Activated CD4-positive, alpha-beta T cell treated with anti-CD3 and anti-CD28 coated beads, Interleukin-2, amount 50 U/mL, for 24 hours (primary cell): ENCODE measurements at places on chromosomes 13 and 19.

GRCh38 chr19:34430738-34431625 lies 2.8 kb downstream of the UBA2 start:
- DNase-seq = no peak

DNA sequence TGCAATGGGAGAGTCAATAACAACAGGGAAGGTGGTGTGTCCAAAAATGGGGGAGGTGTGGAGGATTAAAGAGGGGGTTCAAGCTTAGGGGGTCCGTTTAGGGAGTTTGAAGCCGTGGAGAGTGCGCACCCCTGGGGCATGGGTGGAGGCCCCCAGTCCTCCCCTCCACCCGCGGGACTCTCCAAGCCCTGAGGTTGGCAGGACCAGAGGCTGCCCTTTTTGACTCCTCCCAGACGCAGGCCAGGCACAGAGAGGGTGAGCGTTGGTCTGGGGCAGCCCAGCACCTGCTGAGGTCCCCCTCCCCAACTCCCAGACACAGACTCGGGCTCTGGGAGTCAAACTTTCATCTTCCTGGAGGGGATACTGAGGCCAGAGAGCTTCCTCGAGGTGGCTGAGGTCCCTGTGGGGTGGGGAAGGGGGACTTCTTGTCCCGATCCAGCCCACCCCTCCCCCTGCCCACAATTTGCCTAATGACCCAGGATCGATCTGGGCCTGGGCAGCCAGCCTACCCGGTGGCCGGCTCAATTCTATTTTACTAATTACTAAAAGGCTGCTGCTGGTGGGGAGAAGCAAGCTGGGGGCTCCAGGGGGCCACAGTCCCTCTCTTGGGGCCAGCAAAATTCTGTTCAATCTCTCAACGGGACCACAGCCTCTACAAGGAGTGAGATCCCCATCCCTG lies 2.8 kb upstream of the ONECUT3 start:
- DNase-seq = no peak

DNA sequence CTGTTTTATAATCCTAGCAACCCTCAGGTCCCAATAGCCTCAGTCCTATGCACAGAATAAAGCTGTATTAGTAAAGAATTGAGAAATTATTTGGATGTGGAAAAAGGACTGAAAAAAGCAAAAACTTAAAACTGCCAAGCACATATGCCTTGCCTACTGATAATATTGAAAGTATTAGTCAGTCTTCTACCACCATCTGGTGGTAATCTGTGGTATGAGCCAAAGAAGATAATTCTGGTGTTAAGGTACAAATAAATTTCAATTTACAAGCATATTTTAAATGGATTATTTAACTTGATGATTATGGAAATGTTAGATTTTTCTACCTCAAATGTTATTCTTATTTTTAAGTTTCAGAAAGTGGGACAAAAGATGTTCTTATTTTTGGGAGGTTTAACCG lies 460.3 kb upstream of the KLHL1 start:
- no peak for DNase-seq

GRCh38 chr19:2428321-2428690 lies 920 bp upstream of the TIMM13 start:
- DNase-seq = no peak

DNA sequence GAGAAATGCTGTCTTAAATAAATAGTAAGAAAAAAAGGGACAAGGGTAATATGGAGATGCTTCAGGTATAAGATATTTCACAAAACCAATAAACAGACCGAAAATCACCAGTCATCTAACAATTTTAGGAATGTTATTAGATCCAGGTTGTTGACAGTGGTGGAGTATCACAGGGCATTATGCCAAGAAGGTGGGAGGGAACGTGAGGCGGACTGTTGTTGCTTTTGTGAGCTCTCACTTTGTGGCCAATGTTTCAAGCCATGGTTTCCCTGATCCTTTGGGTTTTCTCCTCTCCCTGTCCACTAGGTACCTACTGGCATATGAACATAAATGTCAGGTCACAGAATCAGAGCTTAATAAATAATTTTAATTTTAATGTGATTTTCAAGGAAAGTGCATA lies 790.3 kb upstream of the SLITRK1 start:
- no peak for DNase-seq

- no peak for DNase-seq
These were observed 483.2 kb upstream of the SLITRK6 start for GRCh38 chr13:86282442-86282841.

- DNase-seq = no peak
These were observed 5.2 kb upstream of the PLIN4 start for GRCh38 chr19:4523306-4524110.

DNA sequence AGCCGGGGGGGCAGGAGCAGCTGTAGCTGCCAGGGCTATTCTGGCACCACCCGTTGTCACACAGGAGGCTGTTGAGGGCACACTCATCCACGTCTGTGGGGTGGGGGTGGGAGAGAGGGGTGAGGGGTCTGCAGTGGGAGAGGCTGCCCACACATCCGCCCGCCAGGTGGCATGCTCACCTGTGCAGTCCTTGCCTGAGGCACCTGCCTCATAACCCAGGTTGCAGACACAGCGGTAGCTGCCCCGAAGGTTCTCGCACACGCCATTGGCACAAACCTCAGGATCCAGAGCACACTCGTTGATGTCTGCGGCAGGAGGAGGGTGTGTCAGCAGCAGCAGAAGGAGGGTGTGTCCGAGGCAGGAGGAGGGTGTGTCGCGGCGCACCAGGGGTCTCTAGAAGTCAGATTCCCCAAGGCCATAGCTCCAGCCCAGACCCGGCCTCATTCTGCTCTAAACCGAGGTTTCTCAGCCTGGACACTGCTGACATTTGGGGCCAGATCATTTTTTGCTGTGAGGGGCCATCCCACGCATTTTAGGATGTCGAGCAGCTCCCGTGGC lies 20.3 kb downstream of the FBN3 start:
- DNase-seq = no peak

DNA sequence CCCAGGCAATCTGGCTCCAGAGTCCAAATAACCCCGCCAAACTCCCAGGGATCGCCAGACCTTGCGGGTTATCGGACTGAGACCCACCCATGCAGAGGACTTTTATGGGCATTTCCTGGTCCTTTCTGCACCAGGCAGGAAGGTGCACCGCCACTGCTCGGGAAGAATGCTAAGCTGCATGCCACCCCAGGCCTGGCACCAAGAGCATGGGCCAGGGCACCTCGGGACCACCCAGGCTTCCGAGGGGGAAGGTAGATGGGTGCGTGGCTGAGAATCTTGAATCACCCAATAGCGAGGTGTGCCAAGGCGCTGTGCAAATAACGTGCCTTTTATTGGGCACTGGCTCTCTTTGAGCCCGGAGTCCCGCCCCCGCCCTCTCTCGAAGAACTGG lies 422 bp upstream of the ZNF575 start:
- no peak for DNase-seq

DNA sequence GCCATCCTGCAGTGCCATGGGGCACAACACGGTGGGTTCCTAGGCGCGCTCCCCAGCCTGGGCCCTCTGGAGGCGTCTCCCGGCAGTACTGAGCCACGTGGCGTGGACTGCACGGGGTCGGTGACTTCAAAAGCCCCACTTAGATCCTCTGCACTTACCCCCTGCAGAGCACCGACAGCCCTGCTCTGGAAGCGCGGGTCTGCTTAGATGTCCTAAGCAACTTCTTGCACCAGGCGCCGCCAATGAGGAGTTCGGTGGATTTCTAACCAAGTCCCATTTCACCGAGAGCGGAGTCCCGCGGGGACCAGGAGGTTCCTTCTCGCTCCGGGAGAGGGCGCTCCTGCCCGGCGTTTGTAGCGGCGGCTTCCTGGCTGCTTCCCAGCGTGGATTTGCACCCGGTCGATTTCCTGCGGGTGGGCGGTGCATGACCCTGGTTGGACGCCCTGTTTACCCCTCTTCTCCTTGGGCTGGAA lies 25.2 kb upstream of the ZNF845 start:
- no peak for DNase-seq

DNA sequence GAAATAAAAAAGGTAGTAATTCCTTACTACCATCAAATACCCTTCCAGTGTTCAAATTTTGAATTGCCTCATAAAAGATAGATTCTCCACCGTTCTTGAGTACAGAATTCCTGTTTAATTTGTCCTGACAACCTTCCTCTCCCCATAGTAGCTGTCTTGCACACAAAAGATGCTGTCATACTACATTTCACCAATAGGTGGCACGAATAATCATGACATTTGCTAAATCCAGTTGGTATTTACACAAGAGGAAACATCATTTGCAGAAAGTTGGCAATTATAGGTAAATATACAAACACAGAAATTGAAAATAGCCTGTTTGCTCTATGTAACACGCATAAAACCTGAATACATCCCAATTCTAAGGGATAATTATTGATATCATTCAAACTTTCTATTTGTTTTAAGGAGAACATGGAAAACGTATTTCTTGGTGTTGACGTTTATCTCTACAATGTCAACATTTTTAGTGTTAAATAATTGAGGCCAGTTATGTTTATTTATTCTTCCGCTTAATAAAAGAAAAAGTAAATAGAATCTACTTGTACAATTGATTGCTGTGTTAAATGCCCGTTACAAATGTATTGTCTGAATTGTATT lies 58.3 kb upstream of the CLDN10 start:
- peak; percentile 8 for DNase-seq

DNA sequence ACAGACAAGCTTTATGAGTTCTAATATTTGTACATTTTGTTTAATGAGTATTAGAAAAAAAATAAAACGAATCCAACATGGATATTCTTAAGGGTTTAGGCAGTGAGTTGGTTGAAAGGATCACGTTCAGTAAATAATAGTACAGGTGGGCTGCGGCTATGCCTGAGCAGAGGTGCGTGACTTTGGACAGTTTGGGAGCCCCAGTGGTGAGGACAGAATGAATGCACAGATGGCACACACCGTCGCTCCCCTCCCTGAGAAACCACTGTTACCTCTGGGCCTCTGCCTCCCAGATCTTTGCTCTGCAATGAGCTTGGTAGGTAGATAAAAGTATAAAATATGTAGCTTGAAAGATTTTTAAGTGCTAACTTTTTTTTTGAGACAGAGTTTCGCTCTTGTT lies 153.3 kb downstream of the SIPA1L3 start:
- no peak for DNase-seq

- DNase-seq = no peak
These were observed 165.0 kb downstream of the TM9SF2 start for GRCh38 chr13:99666146-99666805.

- DNase-seq = no peak
These were observed at the start of gene TMEM190 for GRCh38 chr19:55376241-55376933. TMEM190 (plus strand) TSS chr19:55376826; CDS start chr19:55376854, 28 bp downstream.

- DNase-seq = no peak
These were observed 892.9 kb downstream of the EFNB2 start for GRCh38 chr13:105642511-105642958.

- DNase-seq = no peak
These were observed 65.1 kb downstream of the FLT1 start for GRCh38 chr13:28429685-28430290.

DNA sequence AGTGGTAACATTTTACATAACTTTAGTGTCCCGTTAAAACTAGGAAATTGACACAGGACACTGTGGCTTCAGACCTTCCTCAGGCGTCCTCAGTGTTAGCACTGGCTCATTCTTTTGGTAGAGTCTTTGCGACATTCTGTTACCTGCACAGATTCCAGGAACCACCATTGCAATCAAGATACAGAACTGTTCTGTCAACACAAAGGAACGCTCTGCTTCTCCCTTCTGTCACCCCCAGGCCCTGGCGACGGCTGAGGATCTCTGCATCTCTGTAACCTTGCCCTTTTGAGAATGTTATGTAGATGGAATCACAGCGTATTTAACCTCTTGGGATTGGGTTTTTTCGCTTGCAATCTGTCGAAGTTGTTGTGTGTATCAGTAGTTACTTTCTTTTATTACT lies 22.6 kb downstream of the KDM4B start:
- DNase-seq = no peak

GRCh38 chr13:98389319-98389718 lies 187.6 kb downstream of the STK24 start:
- no peak for DNase-seq

- no peak for DNase-seq
These were observed 306.1 kb downstream of the IRS2 start for GRCh38 chr13:109480011-109480955.

- DNase-seq = no peak
These were observed at the start of gene IQCN for GRCh38 chr19:18274219-18274780. IQCN (minus strand) TSS chr19:18274452; CDS start chr19:18269478, 4,974 bp downstream.

DNA sequence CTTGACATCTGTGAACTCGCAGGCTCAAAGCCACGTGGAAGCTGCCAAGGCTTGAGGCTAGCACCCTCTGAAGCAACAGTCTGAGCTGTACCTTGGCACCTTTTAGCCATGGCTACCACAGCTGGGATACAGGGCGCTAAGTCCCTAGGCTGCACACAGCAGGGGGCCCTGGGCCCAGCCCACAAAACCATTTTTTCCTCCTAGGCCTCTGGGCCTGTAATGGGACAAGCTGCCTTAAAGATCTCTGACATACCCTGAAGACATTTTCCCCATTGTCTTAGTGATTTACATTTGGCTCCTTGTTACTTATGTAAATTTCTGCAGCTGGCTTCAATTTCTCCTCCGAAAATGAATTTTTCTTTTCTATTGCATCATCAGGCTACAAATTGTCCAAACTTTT lies 455.9 kb downstream of the TDRD3 start:
- no peak for DNase-seq

DNA sequence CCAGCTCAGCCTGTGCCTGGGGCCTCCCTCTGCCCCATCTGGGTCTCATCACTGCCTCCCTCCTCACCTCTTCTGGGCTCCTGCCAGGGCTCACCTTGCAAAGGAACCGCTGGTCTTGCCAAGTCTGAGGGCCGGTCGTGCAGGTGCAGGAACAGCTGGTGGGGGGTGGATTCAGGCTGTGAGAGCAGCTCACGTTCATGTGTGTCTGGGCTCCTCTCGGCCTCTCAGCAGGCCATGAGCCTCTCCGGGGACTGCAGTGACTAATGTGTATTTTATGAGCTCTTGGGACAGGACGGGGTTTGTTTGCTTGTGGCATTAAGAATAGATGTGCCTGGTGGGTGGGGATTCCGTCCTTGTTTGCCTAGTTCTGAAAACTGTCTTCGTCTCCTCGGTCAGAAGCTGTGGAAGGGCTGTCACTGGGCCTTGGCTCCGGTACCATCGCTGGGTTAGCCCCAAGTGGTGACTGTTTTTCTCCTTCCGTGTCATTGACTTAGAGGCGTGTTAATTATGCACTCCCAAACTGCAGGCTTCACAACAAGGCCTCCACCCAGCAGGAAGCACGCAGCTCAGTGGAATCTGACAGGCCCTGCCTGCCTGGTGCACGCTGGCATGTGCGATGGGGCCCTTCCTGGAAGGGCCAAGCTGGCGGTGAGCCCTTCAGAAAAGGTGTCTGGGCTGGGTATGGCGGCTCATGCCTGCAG lies 77.6 kb downstream of the KDM4B start:
- no peak for DNase-seq

GRCh38 chr13:45258334-45258675 lies 57.5 kb upstream of the KCTD4 start:
- DNase-seq = no peak

DNA sequence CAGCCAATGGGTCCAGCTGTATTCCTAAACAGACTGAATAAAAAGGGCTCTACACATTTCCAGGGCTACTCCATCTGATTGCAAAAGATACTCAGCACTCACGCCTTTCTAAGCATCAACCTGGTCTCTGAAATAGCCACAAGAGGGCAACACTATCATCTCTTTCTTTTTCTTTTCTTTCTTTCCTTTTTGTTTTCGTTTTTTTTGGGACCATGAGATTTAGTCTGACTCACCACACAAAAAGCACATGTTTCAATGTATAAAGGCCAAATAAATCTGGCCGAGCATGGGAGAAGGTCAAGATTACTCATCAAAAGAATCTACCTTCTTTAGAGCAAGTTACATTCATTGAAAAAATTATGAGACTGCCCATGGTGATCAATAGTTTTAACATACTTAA lies 805.6 kb upstream of the ARGLU1 start:
- DNase-seq = no peak

GRCh38 chr13:42110410-42111155 lies 62.1 kb downstream of the DGKH start:
- no peak for DNase-seq

- no peak for DNase-seq
These were observed 464.6 kb downstream of the MYO16 start for GRCh38 chr13:109093998-109094397.
